Activated CD4-positive, alpha-beta memory T cell treated with anti-CD3 and anti-CD28 coated beads, Interleukin-2, amount 10 ng/mL, durations not matched to agents 7 days and 5 days (primary cell): ENCODE measurements at places on chromosomes 13 and 19.
A peak's percentile ranks its signal among the peaks of the same experiment; 100 is the strongest.

DNA sequence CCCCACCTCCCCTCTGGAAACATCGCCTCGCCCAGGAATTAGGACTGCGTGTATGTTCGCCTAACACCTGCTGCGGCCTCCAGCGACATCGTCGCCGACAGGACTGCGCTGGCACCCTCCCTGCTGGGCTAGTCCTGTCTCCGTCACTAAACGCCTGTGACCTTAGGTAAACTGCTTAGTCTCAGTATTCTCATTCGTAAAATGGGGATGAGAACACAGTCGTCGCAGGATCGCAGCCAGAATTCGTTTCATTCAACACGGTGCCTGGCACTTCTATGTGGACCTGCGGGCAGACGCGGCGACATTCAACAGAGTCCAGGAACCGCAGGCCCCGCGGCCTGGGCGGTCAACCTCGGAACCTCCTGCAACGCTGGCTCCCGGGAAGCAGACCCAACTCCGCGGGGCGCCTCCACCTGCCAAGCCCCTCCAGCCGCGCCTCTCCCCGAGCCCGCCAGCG lies 485 bp downstream of the CRYL1 start:
- DNase-seq, result peak; percentile 46

- DNase-seq, result no peak
These were observed 51.1 kb downstream of the RASL11A start for GRCh38 chr13:27321468-27322431.

DNA sequence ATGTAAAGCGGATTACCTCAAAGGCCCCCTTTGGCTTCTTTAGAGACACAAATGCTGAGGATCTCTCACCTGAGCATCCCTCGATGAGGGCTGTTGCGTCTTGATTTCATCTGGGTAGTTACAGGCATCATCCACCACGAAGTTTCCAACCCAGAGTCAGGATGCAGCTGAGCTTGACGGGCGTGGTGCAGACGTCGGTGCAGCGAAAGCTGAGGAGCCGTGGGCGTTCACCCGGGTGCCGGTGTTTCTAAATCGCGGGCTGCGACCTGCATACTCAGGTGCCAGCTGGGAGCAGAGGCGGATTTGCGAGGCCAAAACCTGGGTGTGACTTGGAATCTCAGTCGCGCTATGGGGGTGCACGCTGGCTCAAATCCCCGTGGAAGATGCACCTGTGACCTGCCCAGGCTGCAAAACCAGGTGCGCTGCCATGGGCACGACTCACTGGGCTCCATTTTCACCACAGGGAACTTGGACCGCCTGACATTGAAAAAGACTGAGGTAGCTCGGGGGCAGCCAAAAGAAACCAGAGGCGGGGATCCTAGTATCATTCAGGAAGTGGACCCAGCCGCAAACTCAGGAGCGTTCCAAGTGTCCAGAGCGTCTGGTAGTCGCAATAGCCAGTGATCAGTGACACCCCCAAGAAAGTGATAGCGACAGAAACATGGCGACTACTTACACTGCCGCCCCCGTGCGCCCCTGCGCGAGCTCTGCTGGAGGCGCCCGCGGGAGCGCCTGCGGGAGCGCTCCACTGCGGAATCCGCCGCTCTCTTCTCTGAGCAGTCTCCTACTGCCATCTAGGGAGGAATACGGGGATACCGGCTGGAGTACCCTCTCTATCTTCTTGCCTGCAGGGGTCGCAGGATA lies 36.4 kb upstream of the IGFL4 start:
- peak; percentile 22 for DNase-seq

DNA sequence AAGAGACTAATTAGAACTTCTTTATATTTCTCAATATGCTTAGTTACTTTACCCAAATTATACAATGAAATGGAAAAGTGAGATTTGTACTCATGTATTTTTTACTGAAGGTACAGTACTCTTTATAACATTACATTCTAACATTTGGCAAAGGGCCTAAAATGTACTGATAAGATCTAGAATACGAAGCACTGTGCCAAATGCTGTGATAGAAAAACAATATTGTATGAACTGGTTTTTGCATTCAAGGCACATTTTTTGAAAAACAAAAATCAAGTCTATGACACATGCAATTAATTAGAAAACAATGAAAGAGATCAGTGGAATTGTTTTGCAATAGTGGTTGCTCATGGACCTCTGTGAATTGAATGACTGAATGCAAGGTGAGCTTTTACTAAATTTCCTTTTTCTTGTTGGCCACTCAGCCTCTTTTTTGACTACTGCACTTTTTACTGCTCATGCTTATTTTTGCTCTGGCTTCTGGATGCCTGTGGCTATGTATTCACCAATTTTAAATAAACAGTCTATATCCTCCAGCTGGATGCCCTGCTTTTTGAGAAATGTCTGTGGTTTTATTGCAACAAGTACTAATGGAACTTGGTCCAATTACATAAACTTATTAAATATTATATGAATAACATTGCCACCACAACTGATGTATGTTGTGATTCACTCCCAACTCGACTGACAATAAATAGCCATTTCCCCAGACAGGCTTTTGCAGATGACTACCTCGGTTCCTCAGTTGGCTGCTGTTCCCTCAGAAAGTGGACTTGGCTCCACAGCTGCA lies 41.4 kb upstream of the OBI1 start:
- no peak for DNase-seq

DNA sequence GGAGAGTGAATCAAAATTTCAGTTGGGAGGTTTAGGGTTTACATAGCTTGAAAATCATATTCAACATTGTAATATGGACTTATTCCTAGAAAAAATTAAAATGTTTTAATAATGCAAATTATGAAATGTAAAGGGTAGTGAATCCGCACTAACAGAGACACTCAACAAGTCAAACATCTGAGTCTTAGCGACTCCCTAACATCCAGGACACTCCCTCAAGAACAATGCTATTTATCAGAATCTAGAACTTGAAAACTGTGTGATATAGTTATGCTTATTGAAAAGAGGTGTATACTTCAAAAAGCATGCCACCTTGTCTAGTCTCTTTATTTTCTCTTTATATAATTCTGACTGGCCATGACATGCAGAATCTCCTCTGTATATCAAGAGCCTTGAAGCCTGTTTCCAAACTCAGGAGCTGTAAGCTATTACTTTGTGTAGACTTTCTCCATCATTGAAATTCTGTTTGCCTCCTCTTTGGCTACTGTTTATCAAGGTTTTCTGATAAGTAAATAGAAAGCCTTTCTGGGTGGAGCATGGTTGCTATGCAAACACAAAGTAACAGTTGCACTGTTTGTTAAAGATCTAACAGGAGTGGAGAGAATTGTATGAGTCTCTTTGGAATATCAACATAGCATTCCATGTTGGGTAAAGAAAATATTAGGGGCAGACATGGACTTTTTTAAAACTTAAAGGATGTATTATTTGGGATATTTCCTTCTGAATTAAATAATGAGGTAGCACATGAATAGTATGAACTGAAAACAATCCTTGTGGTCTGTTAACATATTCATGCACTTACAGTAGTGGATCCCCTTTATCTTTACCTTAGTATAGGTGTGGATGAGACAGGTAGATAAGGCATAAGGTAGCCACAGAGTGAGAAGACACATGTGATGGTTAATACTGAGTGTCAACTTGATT lies 56.4 kb upstream of the MBNL2 start:
- no peak for DNase-seq

DNA sequence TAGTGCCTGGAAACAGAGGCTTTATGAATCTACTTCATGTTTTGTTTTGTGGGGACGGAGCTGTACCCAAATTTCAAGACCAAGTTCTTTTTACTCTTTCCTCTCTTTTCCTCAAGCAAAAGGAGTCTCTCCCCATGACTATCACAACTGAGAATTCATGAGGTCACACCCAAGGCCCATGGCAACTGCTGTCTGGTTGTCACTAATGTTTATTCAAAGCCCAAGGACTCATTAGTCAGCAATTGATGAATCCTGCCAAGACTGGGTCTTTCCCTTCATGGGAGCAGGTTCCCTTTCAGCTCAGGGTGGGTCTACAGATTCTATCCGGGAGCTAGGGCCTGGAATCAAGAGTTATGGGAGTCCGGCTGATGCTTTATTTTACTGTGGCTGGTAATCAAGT lies 441.5 kb upstream of the PCDH20 start:
- no peak for DNase-seq

GRCh38 chr13:103878891-103879605 lies 812.8 kb upstream of the SLC10A2 start:
- no peak for DNase-seq

- no peak for DNase-seq
These were observed 82.1 kb downstream of the STK24 start for GRCh38 chr13:98494769-98495168.

GRCh38 chr19:46520616-46521015 lies 24.9 kb upstream of the PNMA8B start:
- no peak for DNase-seq

DNA sequence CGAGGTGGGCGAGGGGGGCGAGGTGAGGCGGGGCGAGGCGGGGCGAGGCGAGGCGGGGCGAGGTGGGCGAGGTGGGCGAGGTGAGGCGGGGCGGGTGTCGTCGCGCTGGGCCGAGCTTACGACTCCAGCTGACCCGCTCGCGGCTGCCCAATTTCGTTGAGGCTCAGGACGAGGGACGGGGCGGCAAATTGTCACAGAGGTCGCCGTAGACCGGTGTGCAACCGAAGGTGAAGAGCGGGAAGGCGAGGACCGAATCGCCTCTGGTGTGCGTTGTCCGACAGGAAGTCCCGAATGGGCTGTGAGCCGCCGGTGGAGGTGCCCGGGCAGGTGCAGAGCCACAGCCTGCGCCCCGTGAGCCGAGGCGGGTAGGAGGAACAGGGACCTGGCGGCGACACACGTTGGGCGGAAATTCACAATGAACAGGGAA lies at the start of gene LACC1:
Gene LACC1, plus strand, starts transcription at position 150 of the 427 bp plus-strand sequence. CDS start 1,082 bp downstream, outside the sequence.
- peak; percentile 37 for DNase-seq

GRCh38 chr19:38062959-38063761 lies 156.2 kb downstream of the SIPA1L3 start:
- no peak for DNase-seq

- no peak for DNase-seq
These were observed 16.1 kb downstream of the LIG1 start for GRCh38 chr19:48154003-48154402.

DNA sequence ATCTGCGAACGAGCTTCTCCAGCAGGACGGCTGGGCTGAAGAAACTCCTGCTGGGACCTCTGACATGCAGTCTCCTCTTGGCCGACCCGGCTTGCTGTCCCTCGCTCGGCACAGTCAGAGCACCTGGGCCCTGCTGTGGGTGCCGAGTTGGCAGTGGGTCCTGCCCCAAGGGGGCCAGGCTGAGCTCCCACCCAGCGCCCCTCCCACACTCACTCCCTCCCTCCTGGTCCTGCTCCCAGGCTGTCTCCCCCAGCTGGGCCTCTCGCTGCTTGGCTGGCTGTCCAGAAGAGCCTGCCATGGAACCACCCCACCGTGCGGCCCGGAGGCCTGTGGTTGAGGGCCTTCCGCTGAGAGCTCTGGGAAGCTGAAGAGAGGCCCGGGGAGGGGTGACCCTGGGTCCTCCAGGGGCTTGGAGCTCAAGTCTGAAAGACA lies 6.0 kb downstream of the AKT2 start:
- no peak for DNase-seq
